ENCODE measurements at places on chromosomes 7 and 10. TPM values are rescaled to one million over a fixed set of nuclear protein-coding genes. Genes with fewer than 3 reads are reported as not detected.

The CADPS2 gene
- 0.35 TPM for polyA plus RNA-seq

The LRRN3 gene
- 12.0 TPM for polyA plus RNA-seq

The ZPBP gene
- polyA plus RNA-seq: not detected

The IKZF1 gene
- polyA plus RNA-seq: not detected

The LRRC17 gene
- polyA plus RNA-seq: 964 TPM

The CNTNAP2 gene
- not detected for polyA plus RNA-seq

The NXPH1 gene
- not detected for polyA plus RNA-seq

The LFNG gene
- 2.4 TPM for polyA plus RNA-seq

- DNase-seq: no peak
These were observed 59.8 kb upstream of the TES start for GRCh38 chr7:116150588-116150987.

GRCh38 chr10:84429926-84430520, 101.6 kb downstream of the CCSER2 start:
- DNase-seq: no peak

GRCh38 chr7:30420662-30421061, 57.9 kb downstream of the NOD1 start:
- DNase-seq: no peak
